Midbrain (tissue), 1 donor: ENCODE measurements at places on chromosomes 4 and X.
A peak's percentile ranks its signal among the peaks of the same experiment; 100 is the strongest.

- DNase-seq: no peak
Observed at GRCh38 chrX:147191361-147191760, 376.8 kb upstream of the CXorf51A start.

DNA sequence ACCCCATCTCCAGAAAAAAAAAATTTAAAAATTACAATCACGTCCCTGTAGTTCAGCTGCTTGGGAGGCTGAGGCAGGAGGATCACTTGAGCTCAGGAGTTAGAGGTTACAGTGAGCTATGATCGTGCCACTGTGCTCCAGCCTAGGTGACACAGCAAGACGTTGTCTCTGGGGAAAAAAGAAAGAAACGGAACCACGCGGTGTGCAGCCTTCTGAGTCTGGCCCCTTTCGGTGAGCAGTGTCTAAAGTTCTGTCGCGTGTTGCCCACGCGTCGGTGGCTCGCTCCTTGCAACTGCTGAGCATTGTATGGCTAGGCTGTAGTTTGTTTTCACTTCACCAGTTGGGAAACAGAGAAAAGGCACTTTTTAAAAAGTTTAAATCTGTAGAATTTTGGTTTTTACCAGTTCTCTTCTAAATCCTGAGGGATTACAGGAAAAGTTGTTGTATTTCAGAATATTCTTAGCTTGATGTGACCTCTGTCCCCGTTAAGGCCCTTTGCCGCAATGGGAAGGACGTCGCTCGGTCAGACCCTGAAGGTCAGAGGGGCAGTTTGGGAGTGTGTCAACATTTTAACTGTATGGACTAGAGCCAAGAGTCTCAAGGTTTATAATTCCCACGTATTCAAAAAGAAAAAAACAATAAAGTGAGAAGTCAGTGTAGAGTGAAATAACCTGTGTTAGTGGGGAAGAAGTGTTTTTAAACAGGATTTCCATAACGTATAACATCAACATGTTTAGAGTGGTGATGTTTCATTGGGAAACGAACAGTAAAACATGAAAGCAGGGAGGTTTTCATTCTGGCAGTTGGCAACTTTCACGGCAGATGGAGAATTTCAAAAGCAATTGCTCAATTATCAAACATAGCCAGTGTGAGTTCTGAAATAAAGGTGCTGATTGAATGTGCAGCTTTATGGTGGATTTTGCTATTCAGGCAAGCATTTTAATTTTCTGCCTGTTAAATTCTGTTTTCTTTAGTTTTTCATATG is 45.8 kb upstream of the MSANTD1 start:
- no peak for DNase-seq

- DNase-seq: no peak
Observed at GRCh38 chr4:185695743-185696142, 116.3 kb downstream of the SORBS2 start.

- no peak for DNase-seq
Observed at GRCh38 chr4:14157262-14157661, 529.7 kb upstream of the BOD1L1 start.

GRCh38 chr4:72951147-72951546 is 118.4 kb downstream of the COX18 start:
- DNase-seq: no peak

- DNase-seq: no peak
Observed at GRCh38 chr4:139749338-139749737, 83.7 kb downstream of the MGST2 start.

DNA sequence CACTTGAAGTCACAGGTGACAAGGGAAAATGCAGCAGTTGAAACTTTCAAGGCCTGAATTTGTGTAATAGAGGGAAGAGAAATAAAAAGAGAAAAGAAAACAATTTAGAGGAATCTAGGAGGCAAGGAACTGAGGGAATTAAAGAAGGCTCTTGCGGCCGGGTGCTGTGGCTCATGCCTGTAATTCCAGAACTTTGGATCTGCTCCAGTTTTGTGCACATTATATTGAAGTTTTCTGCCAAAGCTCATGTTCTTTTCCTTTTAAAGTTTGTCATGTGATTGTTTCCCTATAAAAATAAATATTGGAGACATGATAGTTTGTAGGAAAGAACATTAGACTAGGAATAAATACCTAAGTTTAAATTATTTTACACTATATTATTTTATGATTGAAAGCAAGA is 433.9 kb upstream of the CPEB2 start:
- DNase-seq: no peak

DNA sequence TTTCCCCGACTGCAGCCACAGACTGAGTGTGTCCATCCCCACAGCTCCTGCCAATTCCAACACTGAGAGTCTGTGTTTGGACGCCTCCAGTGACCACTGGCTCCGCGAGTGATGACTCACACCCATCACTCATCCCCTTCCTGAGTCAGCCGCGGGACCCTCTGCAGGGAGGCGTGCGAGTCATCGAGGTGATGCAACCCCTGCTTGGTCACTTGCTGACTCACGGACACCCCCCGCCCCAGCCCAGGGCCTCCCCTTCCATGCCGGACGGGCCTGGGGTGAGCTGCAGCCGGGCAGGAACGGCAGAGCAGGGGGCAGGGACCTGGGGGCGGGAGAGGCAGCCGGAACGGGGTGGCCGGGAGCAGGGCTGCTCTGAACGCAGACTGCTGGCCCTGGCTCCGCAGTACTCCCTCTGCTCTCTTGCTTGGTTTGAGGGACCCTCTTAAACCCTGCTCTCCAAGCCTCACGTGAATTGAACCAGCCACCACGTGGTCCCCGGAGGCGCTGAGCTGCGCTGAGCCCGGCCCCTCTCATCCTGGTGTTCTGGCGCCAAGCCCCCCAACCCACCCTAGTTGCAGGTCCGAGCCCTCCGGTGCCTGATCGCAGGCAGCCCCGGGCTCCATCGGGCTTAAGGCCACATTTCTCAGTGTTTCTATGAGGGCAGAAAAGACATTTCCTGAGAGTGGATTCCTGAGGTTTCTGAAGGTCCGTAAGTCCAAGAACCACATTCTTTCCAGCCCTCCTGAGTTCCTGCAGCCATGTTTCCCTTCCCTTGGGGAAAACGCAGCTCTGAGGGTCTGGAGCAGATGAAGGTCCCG is 32.4 kb downstream of the FGFRL1 start:
- peak; percentile 57 for DNase-seq

DNA sequence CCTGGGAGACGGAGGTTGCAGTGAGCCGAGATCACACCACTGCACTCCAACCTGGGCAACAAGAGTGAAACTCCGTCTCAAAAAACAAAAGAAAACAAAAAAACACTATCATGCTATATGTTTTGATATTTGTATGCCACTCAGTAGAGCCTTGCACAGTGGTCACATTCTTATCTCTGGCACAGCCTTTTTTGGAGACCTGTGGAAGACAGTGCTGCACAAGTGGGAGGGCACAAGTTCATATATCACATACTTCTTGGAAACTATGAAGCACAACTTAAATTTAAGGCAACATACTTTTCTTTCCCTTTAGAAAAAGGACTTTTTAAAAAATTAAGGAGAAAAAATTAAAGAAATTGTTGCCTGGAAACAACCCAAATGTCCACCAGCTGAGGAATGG is 14.4 kb upstream of the S100G start:
- no peak for DNase-seq

GRCh38 chr4:184648313-184649025 is 778 bp downstream of the CASP3 start:
- peak; percentile 63 for DNase-seq

DNA sequence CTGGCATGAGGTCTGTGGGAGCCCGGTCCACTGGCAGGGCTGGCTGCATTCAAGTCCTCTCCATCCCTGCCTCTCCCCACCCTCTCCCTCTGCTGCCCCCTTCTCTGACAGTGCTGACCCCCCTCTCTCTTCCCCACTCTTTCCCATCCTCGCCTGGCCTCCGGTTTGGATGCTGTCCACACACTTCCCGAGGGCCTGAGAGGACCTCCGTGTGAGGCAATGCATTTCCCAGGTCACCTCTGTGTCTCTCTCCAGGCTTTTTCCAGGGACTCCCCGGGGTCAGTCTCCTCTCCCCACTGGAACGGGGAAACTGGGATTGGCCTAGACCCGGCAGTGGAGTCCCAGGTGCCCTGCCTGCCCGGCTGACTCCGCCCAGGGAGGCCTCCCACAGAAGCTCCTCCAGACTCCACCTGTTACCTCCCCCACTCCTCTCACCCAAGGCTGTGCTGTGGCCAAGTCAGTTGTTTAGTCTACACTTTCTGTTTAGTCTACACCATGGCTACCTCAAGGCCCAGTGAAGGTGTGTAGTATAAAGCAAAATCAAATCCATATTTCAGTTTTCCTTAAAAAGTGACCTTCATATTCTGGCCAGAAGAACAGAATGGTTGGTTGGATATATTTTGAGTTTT is 146.8 kb downstream of the PTTG2 start:
- DNase-seq: no peak

- no peak for DNase-seq
Observed at GRCh38 chrX:73867144-73867543, 304.1 kb downstream of the CHIC1 start.

DNA sequence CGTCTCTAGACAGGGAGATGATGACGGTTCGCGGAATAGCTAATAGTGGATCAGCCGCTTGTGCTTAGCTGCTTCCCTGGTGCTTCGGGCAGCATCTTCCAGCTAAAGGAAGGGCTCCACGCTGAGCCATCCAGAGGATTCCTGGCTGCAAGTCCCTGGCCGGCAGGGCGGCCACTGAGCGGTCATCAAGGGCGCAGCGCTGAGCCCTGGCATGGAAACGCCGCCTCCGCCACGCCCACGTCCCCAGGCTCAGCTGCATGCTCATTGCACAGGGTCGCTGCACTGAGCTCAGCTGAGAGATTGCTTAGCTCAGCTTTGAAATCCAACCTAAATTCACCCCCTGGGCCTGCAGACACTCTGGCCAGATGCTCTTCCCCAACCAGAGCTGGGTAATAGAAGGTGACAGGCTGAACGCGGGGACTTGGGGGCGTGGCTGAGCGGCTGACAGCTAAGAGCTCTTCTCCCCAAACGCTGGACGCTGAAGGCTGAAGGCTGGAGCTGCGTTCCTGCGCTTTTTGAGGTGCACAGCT is 118.2 kb upstream of the KIT start:
- DNase-seq: peak; percentile 39

GRCh38 chrX:154349359-154349935 is 25.0 kb downstream of the FLNA start:
- DNase-seq: no peak

- peak; percentile 89 for DNase-seq
Observed at GRCh38 chrX:129931411-129932015, 25.5 kb downstream of the UTP14A start.

GRCh38 chr4:123250843-123251242 is 145.8 kb upstream of the SPRY1 start:
- no peak for DNase-seq

GRCh38 chr4:158111241-158111640 is 61.6 kb downstream of the GASK1B start:
- no peak for DNase-seq

- no peak for DNase-seq
Observed at GRCh38 chr4:124890522-124890921, 178.0 kb upstream of the ANKRD50 start.

GRCh38 chr4:13399257-13399656 is 84.9 kb downstream of the RAB28 start:
- DNase-seq: no peak

DNA sequence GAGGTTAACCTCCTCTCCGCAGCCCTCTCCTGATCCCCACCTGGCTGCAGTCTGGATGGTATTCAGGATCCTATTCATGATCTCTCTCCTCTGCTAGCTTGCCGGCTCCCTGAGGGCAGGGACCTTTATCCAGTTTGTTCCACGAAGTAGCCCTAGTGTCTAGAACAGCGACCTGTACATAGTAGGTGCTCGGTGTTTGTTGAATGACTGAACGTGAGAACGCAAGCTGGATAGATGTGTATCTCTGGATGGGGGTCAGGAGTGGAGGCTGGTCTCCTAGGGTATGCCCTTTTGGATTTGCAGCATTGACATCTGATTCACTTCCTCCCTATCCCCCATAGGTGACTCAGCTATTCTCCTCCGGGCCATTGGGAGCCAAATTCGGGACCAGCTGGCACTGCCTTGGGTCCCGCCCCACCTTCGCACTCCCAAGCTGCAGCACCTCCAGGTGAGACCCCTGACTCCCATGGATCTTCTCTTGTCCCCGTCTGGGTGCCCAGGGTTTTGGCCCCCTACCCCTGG is 7.3 kb downstream of the CCDC22 start:
- no peak for DNase-seq

- no peak for DNase-seq
Observed at GRCh38 chrX:142994988-142995387, 30.7 kb upstream of the SPANXN4 start.

DNA sequence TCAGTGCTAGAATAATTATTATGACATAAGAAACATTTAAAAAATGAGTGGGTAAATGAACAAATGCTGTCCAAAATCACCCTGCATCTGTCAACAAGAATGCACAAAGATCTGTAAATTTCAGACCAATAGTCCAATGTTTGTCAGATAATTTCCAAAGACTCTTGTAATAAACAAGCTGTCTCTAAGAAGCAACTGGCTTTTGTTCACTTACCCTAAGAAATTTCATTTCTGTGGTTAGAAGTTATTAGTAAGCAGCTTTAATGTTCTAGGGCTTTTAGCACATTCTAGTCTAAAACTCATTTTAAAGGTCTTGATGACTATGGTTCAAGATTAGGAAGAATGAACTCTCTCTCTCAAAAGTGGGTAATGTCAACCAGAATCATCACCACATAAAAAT is 560.3 kb upstream of the SMIM31 start:
- DNase-seq: no peak

- no peak for DNase-seq
Observed at GRCh38 chr4:23900636-23901035, 10.8 kb upstream of the PPARGC1A start.

DNA sequence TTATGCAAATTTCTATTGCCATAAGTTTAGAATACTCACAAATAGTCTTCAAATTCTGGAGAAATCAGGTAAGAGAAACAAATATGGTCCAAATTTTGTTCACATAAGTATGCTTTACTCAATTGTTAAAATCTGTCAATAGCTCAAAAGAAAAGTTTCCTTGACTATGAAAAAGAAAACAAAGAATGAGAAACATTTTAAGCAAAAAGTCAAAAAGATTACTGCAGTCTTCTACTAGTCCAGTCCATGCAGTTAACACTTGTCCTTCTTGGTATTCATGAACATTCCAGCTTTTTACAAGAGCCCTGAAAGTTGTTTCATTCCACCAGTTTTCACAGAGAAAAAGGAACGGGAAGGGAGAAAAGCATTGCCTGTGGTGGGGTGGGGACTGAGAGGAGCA is 54.7 kb upstream of the ZXDA start:
- DNase-seq: no peak

GRCh38 chr4:6960628-6961412 is 51.2 kb downstream of the TBC1D14 start:
- no peak for DNase-seq

GRCh38 chr4:2412534-2412884 is 5.9 kb downstream of the ZFYVE28 start:
- no peak for DNase-seq
